ENCODE measurements at places on chromosomes 12 and 14. TPM values are rescaled to one million over a fixed set of nuclear protein-coding genes. Genes with fewer than 3 reads are reported as not detected.

The RIPK3 gene
- not detected for polyA plus RNA-seq

The C14orf132 gene
- polyA plus RNA-seq, result 62.0 TPM

The GPR68 gene
- polyA plus RNA-seq, result 2.1 TPM

The APOF gene
- polyA plus RNA-seq, result not detected

The KRT71 gene
- polyA plus RNA-seq, result not detected

The MYF5 gene
- not detected for polyA plus RNA-seq

The MMAB gene
- 52.6 TPM for polyA plus RNA-seq

The ADGRD1 gene
- polyA plus RNA-seq, result 1.7 TPM

The HCAR1 gene
- not detected for polyA plus RNA-seq

The NEUROD4 gene
- not detected for polyA plus RNA-seq

The EFS gene
- polyA plus RNA-seq, result 0.92 TPM

The SOAT2 gene
- polyA plus RNA-seq, result not detected

The KCNH5 gene
- polyA plus RNA-seq, result 0.68 TPM

The ISCU gene
- polyA plus RNA-seq, result 164 TPM

The CMKLR1 gene
- 0.06 TPM for polyA plus RNA-seq

The NPAS3 gene
- 1.3 TPM for polyA plus RNA-seq

The HHIPL1 gene
- polyA plus RNA-seq, result 0.47 TPM

The DLK1 gene
- 14.8 TPM for polyA plus RNA-seq

The TBX5 gene
- not detected for polyA plus RNA-seq

The OTX2 gene
- 3.2 TPM for polyA plus RNA-seq

The ZNF891 gene
- polyA plus RNA-seq, result 9.4 TPM

The NINJ2 gene
- polyA plus RNA-seq, result not detected

The GALNT16 gene
- polyA plus RNA-seq, result 23.8 TPM

The LMO3 gene
- polyA plus RNA-seq, result 42.8 TPM

The P2RX7 gene
- polyA plus RNA-seq, result not detected

The NELL2 gene
- polyA plus RNA-seq, result 46.8 TPM

The C12orf50 gene
- polyA plus RNA-seq, result 0.30 TPM

The PAX9 gene
- polyA plus RNA-seq, result not detected

The STAC3 gene
- polyA plus RNA-seq, result 2.9 TPM

The MED6 gene
- 51.3 TPM for polyA plus RNA-seq
